ENCODE measurements at places on chromosomes 1 and 21.

DNA sequence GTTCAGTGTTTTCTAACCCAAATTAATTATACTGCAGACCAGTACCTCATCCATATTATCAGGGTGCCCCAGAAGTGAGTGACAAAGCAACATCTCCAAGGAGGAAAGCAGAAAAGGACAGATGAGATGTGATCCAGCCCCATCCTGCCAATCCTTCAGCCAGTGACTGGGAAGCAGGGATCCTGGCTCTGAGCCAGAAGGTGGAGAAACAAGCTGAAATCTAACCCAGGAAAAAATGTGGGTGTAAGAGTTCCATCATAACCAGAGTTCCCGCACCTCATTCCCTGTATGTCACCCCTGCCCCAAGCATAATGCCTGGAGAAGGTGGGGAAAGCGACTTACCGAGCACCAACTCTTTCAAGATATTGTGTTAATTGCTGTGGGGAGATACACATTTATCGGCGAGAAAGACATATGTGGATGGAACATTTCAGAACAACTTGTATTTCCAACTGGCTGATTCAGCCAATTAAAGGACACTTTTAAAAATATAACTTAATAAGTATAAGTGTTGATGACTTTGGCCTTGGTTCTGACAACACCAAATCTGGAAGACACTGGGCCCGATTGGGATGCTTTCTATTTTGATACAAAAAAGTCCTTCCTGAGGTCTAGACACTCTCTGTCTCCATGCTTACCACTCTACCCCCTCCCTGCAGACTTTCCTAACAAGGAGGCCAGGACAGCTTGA is 14.9 kb downstream of the PLEKHA6 start:
- DNase-seq = no peak

GRCh38 chr1:226779561-226779960 is 40.5 kb upstream of the ITPKB start:
- DNase-seq = no peak

- no peak for DNase-seq
These were observed 5.8 kb downstream of the PLCH2 start for GRCh38 chr1:2481885-2482284.

GRCh38 chr1:186871784-186872183 is 43.0 kb downstream of the PLA2G4A start:
- DNase-seq = no peak
